ENCODE measurements at places on chromosomes 6 and 20. TPM values are rescaled to one million over a fixed set of nuclear protein-coding genes. Genes with fewer than 3 reads are reported as not detected.

The ELOVL4 gene
- total RNA-seq, result 0.79 TPM

DNA sequence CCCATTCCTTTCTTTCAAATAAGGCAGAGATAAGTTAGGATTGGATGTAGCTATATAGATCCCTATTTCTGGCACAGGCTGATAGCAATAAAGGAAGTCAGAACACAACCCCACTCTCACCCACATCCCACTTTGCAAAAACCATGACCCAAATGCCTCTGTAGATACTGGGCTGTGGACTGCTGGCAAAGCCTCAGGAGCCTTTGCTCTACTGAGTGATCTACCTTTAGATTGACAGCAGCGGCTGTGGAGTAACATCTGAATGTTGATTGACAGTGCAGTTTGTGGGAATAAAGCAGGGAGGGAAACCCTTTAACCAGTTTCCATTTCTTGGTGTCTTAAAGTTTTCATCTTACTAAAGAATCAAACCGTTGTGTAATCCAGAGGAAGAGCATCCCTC is 6.7 kb upstream of the TMEM30A start:
- no peak for DNase-seq

DNA sequence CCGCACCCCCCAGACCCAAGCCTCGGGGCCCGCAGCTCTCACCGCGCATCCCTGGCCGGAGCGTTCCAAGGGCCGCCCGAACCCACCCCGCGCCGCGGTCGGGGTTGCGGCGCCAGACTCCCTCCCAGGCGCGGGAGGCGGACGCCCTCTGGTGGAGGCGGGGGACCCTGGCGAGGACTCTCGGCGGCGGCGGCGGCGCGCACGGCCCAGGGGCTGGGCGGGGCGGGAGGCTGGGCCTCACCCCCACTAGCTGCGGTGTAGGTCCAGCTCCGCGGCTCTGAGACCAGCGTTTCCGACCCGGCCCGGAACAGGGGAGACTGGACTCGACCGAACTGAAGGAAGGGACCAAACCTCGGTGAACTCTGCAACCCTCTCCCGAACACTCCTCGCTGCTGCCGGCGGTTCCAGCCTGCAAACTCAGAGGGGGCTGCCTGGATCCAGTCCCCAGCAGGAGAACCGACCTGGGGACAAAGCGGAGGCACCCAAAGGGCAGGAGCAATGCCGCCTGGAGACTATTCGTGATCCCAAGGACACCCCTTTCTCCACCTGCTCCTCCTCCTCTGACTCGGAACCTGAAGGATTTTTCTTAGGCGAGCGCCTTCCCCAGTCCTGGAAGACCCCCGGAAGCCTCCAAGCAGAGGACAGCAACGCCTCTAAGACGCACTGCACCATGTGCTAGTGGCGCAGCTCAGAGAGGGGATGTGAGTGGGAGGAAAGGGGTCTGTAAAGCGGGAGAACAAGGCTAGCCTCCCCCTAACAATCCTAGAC is 859 bp upstream of the TOMM6 start:
- peak; percentile 88 for DNase-seq

DNA sequence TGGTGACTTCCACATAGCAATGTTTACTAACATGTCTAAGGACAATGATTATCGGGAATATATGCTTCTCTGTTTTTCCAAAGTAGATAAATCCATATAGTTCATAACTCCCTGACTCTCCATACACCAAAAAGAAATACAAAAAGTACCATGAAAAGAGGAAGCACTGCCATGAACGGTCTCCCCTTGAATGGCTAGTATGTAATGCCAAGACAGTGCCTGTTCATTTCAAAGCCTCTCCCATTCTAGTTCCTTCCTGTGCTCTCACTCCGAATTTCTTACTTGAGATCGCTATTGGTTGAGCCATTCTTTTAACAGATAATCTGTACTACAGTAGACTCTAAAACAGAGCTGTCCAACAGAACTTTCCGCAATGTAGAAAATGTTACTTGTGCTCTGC is 54.8 kb upstream of the EDN1 start:
- DNase-seq, result no peak

The XRN2 gene
- 66.4 TPM for total RNA-seq

The DAAM2 gene
- not detected for total RNA-seq

GRCh38 chr20:58839474-58839874 is 11.2 kb downstream of the GNAS-AS1 start:
- DNase-seq, result peak; percentile 38

- no peak for DNase-seq
These were observed 88.1 kb upstream of the IFNGR1 start for GRCh38 chr6:137307163-137307854.

The PPP1R10 gene
- 99.1 TPM for total RNA-seq

The CGAS gene
- 27.9 TPM for total RNA-seq

DNA sequence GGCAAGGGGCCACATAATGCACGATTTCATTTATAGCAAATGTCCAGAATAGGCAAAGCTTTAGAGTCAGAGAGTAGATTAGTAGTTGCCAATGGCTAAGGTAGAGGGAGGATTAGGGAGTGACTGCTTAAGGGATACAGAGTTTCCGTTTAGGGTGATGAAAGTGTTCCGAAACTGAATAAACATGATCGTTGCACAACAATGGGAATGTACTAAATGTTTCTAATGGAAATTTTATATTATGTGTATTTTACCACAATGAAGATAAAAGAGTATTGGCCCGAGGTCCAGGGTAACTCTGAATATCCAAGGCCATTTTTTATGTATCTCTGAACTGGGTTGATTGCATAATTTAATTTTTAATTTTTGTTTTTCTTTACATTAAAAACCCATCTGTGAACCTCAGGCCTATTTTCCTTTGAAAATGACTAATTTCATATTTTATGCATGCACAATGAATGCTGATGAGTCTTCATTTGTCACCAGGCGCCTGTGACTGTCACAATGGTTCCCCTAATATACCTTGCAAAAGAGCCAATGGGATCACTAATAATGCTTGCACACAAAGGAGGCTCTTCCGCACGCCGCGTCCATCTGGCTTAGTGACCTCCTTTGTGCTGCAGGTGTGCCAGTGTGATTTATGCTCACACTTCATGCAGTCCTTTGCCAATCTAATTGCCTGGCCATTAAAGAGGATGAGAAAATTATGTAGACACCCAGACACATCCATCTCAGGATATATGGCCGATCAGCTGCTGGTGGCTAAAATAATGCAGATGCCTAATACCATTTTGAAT is 612.5 kb downstream of the CDH26 start:
- no peak for DNase-seq

DNA sequence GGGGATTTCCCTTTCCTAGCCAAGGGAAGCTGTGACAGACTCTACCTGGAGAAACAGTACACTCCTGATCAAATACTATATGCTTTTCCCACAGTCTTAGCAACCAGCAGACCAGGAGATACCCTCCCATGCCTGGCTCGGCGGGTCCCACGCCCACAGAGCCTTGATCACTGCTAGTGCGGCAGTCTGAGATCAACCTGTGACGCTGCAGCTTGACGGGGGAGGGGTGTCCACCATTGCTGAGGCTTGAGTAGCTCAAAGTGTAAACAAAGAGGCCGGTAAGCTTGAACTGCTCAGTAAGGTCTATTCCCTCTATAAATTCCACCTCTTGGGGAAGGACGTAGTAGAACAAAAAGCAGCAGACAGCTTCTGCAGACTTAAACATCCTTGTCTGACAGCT is 63.2 kb downstream of the WASF1 start:
- no peak for DNase-seq

GRCh38 chr6:25954756-25955155 is 7.8 kb upstream of the TRIM38 start:
- DNase-seq, result no peak

The MSH5 gene
- 58.0 TPM for total RNA-seq

The TEAD3 gene
- 0.12 TPM for total RNA-seq

The C6orf163 gene
- 2.0 TPM for total RNA-seq

The CST4 gene
- total RNA-seq, result not detected

DNA sequence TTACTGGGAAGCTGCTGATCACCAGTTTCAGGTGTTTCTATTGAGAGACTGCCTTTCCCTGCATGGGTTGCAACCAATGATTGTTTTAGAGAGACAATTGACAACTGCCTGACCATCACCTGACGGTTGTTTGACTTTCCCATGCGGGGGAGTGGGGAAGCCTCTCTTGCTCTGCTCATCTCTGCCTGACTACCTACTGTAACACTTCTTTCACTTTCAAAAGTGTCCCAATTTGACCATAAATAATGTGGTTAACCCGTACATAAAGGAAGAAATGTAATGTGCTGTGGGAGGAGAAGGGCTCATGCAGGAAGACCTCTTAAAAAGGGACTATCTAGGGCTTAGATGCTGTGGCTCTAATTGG is 122.1 kb upstream of the PHACTR1 start:
- no peak for DNase-seq

- DNase-seq, result no peak
These were observed 35.2 kb downstream of the ALDH5A1 start for GRCh38 chr6:24529985-24530384.

- DNase-seq, result peak; percentile 67
These were observed 80.2 kb downstream of the ERMARD start for GRCh38 chr6:169831450-169832246.

The CDSN gene
- not detected for total RNA-seq

DNA sequence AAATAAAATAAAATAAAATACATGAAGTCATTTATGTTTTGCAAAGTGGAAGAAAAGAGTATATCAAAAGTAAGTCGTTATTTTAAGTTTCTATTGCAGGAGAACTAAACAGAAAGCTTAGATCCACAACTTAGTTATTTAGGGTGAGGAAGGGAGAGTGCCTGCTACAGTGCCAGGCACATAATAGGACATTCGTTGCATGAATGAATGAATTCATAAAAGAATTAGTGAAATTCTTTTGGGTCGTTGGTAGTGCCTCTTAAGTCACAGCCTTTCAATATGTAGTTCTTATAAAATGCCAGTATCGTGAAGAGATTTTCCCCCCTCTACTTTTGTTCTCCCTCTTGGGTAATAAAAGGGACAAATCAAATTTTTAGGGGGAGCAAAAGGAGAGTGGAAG is 29.1 kb downstream of the SF3B5 start:
- DNase-seq, result no peak

GRCh38 chr6:131950767-131951575 is at the start of gene CCN2:
CCN2 (minus strand) TSS chr6:131951372; CDS start chr6:131951172, 200 bp downstream.
- no peak for DNase-seq

- no peak for DNase-seq
These were observed 43.3 kb downstream of the LRRC1 start for GRCh38 chr6:53837865-53838769.

DNA sequence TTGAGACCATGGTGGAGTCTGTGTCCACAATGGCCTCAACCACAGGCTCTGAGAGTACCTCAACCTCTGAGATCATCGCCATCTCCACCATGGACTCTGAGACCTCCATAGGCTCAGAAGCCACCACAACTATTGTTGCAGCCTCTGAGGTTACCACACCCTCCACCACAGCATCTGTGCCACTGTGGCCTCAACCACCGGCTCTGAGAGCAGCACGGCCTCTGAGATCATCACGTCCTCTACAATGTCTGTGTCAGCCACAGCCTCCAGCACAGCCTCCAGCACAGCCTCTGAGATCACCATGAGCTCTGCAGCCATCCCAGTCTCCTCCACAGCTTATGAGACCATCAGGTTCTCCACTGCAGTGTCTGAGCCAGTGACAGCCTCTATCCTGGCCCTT is 19.4 kb upstream of the MUC21 start:
- DNase-seq, result peak; percentile 41

The HLA-DPA1 gene
- total RNA-seq, result 26.2 TPM

GRCh38 chr6:80006541-80006940 is 2.1 kb downstream of the TTK start:
- no peak for DNase-seq

The ATG5 gene
- total RNA-seq, result 29.3 TPM

- peak; percentile 84 for DNase-seq
These were observed 11.0 kb downstream of the UQCC2 start for GRCh38 chr6:33700391-33701050.

The CDC5L gene
- 29.8 TPM for total RNA-seq

GRCh38 chr20:48722002-48722731 is 105.6 kb downstream of the PREX1 start:
- no peak for DNase-seq

DNA sequence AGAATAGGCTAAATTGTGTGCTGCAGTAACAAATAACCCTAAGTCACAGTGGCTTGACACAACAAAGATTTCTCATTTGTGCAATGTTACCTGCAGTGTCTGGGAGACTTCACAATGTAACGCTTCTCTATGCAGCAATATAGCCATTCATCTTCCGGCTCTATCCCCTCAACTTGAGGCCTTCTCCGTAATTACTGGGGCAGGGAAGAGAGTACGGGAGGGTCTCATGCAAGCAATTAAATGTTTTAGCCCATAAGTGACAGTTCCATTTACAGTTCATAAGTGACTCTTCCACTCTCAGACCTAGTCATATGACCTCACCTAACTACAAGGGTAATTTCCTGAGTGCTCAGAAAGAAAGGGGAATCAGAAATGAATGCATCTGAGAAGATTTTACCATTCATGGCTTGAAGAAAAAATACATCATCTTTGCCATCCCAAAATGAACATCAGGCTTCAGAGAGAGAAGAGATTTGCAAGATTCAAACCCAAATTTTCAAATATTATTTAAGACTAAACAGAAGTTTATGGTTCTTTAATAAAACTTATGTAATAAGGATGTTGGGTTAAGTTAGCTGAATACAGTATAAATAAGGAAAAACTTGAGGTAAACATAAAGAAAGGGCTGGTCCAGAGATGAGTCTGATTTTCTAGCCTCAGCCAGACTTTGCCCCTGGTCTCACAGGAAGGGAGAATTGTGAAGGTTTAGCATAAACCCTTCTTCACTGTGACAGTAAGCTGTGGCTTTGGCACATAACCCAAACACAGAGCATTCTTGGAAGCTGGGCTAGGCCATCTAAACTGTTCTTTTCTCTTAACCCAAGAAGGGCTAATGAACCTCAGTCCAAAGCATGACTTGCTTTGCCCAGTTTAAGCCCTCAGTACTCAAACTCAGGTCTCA is 13.3 kb downstream of the GPR6 start:
- no peak for DNase-seq

The FOXC1 gene
- total RNA-seq, result not detected

DNA sequence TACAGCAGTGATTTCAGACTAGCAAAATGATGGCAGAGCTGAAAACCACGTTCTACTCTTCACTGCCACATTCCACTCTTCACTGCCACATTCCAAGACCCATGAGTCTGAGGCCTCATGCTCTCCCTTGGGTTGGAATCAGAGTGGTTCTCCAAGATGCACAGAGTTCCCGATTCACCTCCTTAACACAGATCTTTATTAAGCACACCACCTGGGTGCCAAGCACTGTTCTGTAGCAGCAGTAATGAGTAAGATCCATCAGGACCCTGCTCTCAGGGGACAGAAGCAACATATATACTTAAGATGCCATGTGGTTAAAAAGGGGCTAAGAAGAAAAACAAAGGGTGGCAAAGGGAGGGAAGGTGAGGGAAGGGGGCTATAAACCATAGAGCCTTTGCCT is 26.9 kb downstream of the TSHZ2 start:
- no peak for DNase-seq

GRCh38 chr6:170178561-170179477 is 112.1 kb downstream of the DLL1 start:
- DNase-seq, result no peak

DNA sequence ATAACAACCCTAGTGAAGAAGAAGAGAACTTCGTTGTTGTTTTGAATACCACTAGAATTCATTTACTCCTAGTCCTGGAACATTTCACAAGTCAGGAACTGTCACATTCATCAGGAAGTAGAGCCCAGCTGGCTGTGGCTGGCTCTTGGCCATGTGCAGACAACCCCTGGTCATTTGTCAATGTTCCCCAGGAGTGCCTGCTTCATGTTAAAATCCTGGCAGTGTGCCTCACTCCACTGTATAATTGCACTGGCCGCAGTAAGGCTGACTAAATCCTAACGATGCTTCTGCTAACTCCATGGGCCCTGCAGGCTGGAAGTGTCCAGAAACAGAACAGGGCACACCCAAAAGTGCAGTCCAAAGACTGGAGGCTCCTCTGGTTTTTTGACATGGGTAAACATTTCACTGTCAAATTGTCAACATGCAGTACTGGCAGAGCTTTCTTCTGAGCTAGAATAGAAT is 41.5 kb upstream of the ADGRF1 start:
- no peak for DNase-seq

The GABBR1 gene
- 50.5 TPM for total RNA-seq
